Kidney glomerular epithelial cell (primary cell): ENCODE measurements at places on chromosomes 11 and 22.
A peak's percentile ranks its signal among the peaks of the same experiment; 100 is the strongest.

- peak; percentile 90 for DNase-seq
Measured at GRCh38 chr11:35214226-35214770, 75.3 kb downstream of the CD44 start.

- peak; percentile 51 for DNase-seq
Measured at GRCh38 chr11:13183094-13183825, 94.3 kb upstream of the BMAL1 start.

DNA sequence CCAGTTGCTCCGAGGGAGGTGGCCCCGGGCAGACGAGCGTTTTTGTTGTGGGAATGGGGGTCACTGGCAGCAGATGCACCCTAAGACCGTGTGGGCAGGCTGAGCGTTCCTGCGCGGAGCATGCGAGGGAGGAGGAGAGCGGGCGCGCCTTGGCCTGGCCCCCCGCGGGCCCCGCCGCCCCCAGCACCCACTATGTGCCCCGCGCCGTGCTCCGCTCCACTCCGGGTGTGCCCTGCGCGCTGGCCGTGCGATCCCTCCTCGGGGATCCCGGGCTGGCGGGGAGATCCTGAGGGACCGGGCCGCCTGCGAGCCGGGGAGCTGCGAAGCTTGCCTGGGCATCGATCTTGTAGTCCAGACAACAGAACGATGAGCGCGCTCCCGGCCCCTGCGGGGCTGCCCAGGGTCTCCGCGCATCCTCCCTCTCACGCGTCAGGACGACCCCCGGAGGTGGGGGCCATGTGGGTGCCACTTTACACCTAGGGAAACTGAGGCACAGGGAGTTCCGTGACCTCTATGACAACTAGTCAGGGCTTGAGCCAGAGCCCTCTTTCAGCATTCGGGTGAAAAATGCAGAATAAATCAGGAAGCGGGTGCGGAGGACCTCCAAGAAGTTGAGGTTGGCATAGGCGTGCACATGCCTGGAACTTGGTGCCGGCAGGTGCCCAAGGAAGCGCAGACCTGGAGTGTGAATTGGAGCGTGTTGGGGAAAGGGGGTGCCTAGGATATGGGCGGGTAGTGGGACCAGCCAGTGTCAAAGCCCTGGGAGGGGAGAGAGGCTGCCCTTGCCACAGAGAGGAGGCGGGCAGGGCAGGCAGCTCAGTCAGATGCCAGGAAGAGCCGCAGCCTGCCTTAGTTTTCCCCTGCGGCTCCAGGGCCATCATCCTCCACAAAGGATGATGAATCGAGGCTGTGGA, 1.3 kb upstream of the KMT5B start:
- no peak for DNase-seq

DNA sequence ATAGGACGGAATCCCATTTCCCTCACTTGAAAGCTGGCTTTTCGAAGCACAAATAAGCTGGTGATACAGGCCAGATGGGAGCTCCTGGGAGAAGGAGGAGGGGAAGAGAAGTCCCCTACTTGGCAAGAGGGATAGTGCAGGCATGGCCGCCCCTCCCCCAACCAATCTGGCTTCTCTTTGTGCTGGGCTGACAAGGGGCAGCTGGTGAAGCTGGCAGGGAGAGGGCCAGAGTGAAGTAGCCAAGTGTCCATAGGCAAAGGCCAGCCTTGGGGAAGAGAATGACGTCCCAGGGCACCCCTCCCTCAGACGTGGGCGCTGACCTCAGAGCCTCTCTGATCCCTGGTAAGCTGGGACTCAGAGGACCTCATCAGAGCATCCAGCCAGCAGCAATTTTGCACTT, 78.7 kb upstream of the GRAMD1B start:
- DNase-seq: no peak

DNA sequence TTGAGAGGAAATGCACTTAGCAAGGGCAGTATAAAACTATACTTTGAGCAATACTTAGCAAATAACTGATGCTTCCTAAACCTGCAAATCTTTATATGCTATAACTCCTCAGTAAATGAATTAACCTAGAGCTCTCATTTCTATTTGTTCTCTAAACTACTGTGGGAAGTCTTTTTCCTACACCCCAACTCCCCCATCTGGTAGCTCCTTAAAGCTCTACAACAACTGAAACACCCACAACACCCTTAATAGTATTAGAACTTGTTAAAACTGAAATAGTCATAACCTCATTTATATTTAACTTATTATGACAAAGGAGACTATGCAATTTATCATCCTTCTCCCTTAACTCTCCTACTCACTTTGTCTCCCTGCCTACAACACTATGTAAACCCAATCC, 43.4 kb downstream of the GUCY1A2 start:
- DNase-seq: no peak

- DNase-seq: peak; percentile 63
Measured at GRCh38 chr11:23112987-23113886, 253.0 kb upstream of the CCDC179 start.

- DNase-seq: no peak
Measured at GRCh38 chr22:27086080-27087044, 429.0 kb downstream of the MIAT start.

- no peak for DNase-seq
Measured at GRCh38 chr11:24705474-24705873, 208.6 kb downstream of the LUZP2 start.

DNA sequence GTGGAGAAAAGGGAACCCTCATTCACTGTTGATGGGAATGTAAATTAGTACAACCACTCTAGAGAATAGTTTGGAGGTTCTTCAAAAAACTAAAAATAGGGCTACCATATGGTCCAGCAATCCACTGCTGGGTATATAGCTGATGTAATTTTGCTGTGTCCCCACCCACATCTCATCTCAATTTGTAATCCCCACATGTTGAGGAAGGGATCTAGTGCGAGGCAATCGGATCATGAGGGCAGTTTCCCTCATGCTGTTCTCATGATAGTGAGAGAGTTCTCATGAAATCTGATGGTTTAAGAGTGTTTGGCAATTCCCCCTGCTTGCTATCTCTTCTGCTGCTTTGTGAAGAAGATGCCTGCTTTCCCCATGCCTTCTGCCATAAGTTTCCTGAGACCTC, 17.1 kb upstream of the OR52M1 start:
- no peak for DNase-seq

DNA sequence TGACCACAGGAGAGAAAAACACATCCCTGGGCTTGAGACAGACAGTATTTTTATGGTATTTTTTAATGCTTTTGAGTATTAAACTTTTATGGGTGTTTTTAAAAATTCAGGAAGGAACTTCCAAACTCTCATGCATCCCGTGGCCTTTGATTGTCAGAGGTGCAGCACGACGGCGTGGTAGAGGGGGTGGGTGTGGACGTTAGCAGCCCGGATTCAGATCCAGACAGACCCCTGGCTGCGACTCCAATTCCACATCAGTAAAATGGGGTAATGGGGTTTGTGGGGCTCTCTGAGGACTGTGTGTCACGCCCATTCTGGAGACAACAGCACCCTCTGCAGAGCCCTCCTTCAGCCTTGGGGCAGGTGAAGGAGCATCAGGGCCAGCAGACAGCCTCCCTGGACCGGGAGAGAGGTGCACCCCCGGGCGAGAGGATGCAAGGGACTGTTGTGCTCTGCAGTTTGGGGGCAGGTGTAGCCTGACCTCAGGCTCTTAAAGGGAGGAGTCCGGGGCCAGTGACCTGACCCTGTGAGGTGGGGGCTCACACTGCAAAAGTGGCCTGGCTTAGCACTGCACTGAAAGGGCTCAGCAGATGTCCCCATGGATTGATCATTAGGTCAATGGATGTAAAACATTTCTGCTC, 1024.3 kb downstream of the TBC1D22A start:
- DNase-seq: no peak

DNA sequence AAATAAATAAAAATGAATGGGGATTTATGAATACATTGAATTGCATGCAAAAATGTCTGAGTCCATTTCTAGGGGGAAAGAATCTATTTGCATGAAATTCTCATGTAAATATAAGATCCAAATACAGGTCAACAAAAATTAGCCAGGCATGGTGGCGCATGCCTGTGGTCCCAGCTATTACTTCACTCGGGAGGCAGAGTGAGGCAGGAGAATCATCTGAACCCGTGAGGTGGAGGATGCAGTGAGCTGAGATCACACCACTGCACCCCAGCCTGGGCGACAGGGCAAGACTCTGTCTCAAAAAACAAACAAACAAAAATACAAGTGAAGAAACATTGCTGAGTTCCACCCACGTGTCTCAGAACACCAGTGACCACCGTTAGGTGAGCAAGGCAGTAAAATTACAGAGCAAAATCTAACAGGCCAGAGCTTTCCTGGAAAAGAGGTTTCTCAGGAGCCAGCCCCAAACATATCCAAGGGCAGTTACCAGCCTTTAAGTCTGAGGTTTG, 17.3 kb downstream of the PACSIN2 start:
- no peak for DNase-seq

- DNase-seq: no peak
Measured at GRCh38 chr22:19118329-19118880, 3.8 kb downstream of the DGCR2 start.

GRCh38 chr11:132439711-132440255, 1069.4 kb downstream of the NTM start:
- no peak for DNase-seq

- DNase-seq: peak; percentile 52
Measured at GRCh38 chr22:42180349-42180842, 49.8 kb upstream of the CYP2D6 start.

GRCh38 chr22:37225481-37225880, 13.2 kb upstream of the SSTR3 start:
- no peak for DNase-seq

DNA sequence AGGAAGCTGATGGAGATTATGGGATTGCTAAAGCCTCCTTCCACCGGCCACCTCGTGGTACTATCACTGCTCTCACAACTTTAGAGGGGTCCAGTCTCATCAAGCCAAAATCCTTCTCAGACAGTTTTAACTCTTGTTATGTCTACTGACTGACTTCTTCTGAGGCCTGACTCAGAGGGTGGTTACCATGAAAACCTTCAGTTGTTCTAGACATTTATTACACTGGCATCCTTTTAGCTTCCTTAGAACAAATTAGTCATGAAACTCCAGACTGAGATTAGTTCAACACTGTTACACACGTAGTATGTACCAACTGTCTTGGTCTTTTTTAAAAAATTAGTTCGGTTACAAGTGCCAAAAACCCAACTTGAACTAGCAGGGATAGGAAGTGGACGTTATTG, 7.5 kb downstream of the DIXDC1 start:
- peak; percentile 78 for DNase-seq

DNA sequence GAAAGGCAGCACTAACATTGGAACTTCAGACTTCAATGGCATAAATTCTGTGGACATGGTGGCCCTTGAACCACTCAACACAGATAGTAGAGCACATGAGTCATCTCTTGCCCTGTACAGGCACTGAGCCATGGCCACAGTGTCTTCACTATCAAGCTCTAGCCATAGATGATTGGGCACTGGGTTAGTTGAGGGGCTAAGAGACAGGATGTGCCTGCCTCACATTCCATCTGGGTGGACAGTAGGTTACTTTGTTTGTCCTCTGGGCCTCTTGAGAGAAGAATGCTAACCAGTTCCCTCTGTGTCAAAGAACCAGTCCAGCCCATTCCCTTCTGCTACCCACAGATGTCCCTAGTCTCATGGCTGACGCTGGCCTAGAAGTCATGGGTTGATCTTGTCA, 39.8 kb downstream of the OR6Q1 start:
- no peak for DNase-seq

GRCh38 chr11:105612771-105613170, 2.9 kb downstream of the GRIA4 start:
- no peak for DNase-seq

- DNase-seq: no peak
Measured at GRCh38 chr11:59883597-59883996, 5.0 kb downstream of the OOSP3 start.

- peak; percentile 85 for DNase-seq
Measured at GRCh38 chr11:46120346-46121300, 631 bp downstream of the PHF21A start.

DNA sequence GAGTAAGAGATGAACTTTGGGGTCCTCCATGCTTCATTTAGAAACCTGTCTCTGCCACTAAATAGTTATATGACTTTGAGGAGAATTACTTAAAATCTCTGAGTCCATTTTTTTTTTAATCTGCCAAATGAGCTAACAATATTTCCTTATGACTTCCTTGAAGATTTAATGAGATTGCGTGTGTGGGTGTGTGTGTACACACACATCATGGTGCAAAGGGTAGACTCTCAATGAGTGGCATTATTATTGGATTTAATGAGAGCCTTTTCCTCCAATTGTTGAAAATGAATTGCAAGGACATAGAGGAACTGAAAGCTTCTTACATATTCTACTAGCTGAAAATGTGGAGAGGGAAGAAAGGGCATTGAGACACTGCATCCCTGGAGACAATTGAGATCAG, 573.5 kb upstream of the LUZP2 start:
- DNase-seq: no peak

- DNase-seq: no peak
Measured at GRCh38 chr11:2269601-2270321, 627 bp downstream of the ASCL2 start.

- no peak for DNase-seq
Measured at GRCh38 chr11:86249307-86250098, 5.0 kb downstream of the EED start.

DNA sequence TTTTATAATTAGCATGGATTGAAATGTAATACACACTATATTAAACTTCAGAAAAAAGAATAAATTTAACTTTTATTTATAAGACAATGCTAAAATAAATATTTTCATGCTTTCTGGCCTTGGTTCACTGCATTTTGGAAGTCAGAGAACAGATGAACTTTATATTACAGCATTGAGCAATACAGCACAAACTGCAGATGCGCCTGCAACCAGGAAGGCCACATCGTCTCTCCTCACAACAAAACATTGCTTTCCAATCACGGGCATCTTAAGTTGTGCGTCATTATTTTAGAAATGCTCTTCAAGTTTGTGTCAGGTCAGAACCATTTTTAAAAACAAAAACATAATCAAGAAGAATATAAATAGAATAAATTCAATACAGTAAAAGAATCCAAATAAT, 89.3 kb upstream of the CEP126 start:
- DNase-seq: no peak

DNA sequence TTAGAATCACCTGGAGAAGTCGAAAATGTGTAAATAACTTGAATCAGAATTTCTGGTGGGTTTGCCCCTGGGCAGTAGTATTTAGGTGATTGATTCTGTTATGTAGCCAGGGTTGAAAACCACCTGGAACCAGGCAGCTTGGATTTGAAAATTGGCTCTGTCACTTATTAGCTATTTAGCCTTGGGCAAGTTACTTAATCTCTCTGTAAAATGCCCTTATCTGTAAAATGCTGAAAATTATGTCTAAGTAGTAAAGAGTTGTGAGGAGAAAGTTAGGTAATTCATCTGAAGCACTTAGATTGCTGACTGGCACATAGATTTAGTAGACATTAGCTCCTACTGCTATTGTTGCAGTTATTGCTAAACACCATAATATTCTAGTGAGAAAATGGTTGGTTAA, 49.3 kb downstream of the PPME1 start:
- no peak for DNase-seq
